ENCODE measurements at places on chromosomes 2 and 18.

- no peak for DNase-seq
Measured at GRCh38 chr2:163466331-163467250, 269.2 kb downstream of the FIGN start.

DNA sequence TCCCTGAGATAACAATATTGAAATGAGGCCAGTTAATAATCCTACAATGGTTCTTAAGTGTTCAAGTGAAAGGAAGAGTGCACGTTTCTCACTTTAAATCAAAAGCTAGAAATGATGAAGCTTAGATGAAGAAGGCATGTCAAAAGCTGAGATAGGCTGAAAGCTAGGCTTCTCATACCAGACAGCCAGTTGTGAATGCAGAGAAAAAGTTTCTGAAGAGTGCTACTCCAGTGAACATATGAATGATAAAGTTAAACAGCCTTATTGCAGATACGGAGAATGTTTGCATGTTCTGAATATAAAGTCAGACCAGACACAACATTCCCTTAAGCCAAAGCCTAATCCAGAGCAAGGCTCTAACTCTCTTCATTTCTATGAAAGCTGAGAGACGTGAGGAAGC, 51.4 kb downstream of the EML4 start:
- DNase-seq = no peak

- DNase-seq = no peak
Measured at GRCh38 chr2:109604597-109604996, 9.2 kb downstream of the SEPTIN10 start.

GRCh38 chr2:99880964-99881294, 261.5 kb downstream of the AFF3 start:
- peak; percentile 13 for DNase-seq

DNA sequence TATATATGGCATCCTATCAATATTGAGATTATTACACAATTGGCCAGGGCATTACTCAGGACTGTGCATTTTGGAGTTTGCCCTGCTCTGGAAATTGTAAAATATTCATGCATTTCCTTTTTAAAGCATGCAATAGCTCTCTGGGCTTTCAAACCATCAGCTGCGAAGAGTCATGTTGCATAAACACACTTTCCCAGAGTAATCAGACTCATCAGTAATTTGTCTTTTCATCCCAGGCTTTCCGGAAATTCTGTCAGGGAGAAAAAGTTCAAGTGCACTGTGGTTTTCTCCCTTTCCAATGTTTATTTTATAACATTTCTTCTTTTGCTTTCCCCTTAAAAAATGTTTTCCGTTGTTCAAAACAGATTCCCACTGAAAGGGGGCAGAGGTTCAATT, 38.9 kb upstream of the FHL2 start:
- DNase-seq = no peak

- peak; percentile 75 for DNase-seq
Measured at GRCh38 chr2:164735309-164735919, 106.2 kb downstream of the COBLL1 start.

DNA sequence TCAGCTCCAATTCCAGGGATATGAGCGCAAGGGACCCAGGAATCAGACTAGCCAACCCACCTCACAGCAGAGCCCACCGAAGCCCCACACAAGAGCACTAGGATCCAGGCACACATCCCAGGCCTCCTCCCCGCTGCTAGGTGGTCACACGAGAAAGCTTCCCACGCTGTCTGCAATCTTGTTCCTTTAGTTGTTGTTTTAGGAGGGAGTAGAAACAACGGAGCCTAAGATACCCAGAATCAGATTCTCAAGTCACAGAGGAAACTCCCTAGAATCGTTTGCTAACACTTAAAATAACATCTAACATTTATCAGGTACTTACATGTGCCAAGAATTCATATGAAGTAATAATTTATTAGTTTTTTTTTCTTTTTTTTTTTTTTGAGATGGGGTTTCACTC, 9.7 kb upstream of the ATL2 start:
- no peak for DNase-seq

GRCh38 chr2:168203762-168204693, 43.4 kb downstream of the STK39 start:
- DNase-seq = no peak

DNA sequence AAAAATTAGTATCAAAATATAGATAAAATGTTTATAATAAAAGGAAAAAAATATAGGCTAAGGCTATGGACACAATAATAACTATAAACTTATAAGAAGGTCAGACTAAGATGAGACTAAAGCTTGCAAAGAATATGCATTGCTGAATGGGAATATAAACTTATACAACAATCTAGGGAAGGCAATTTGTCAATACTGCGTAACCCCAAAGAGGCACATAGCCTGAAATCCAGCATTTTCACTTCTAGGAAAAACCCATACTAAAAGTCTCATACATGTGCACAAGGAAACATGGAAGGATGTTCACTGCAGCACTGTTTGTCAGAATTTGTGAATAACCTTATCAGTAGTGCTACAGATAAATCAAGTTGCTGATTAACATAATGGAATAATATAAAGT, 45.5 kb downstream of the FANCL start:
- peak; percentile 0 for DNase-seq

DNA sequence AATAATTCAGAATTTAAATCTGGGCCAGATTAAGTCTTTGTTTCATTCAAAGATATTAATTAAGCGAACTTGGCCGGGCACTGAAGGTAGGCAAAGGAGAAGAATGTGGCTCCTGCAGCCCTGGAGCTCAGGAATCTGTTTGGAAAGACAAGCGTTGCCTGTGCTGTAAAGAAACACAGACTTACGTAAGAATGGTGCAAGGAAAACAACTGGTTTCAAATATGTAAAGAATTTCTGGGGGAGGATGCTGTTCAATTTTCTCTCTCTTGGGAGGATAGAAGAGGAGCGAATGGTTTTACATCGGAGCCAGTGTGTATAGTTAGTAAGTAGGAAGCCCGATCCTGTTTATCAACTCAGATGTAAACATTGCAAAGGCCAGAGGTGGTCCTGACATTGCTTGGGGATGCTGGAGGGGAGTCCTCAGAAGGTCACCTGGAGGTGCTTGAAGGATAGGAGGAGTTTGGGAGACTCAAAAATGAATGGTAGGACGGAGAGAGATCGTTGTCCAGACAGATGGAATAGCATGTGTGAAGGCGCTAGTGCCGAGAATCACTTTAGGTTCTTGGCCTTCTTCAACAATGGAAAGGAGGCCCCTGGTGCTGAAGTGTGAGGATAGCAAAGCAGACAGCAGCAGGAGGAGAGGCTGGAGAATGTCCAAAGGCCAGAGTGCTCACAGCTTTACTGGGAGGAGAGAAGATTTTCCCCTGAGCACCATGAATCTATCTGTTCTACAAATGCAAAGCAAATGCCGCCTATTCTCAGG, 456.1 kb downstream of the LPIN1 start:
- no peak for DNase-seq

- DNase-seq = no peak
Measured at GRCh38 chr2:190815226-190815625, 65.4 kb upstream of the GLS start.

DNA sequence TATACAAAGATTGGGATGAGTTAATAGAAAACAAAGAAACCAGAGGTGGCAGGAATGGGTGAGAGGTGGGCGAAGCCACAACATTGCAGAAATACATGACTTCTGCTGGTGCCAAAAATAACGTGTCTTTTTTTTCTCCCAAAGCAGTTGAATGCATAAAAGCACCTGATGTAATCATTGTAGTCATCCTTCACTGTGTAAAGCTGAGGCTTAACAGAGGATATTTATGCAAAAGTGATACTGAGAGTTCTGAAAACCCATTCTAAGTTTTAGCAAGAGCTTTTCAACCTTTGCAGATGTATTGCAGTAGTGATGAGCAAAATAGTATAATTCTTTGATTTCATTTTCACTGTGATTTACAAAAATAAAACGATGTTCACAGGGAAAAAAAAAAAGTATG, 173.0 kb downstream of the PTGR3 start:
- no peak for DNase-seq

DNA sequence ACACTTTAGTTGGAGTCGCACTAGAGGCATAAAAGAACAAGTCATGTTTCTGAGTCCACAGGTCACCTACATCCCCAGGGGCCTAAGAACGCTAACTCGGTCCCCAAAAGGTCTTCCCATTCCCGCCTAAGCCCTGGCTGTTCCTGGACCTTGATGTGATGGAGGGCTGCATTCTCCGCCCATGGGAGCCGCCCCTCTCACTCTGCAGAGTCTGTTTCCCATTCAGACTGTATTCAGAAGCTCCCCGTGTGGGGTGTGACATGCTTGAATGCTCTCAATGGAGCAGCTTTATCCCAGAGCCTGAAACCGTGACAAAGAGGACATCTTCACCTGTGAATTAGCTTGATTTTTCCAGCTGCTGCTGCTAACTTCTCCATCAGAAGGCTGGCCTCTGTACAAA, 319.0 kb upstream of the KLHL29 start:
- peak; percentile 64 for DNase-seq

DNA sequence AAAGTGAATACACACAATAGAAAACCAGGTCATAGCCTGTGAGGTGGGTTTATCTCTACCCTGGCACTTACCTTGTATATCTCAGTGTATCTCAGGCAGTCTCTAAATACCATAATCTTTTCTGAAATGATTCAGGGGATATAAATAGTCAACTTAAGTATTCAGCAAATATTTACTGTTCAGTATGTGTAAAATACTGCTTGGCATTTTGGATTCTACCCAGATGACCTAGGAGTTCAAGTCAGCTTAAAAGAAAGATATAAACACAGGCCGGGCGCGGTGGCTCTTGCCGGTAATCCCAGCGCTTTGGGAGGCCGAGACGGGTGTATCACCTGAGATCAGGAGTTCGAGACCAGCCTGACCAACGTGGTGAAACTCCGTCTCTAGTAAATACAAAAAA, 23.8 kb downstream of the GRHL1 start:
- no peak for DNase-seq

DNA sequence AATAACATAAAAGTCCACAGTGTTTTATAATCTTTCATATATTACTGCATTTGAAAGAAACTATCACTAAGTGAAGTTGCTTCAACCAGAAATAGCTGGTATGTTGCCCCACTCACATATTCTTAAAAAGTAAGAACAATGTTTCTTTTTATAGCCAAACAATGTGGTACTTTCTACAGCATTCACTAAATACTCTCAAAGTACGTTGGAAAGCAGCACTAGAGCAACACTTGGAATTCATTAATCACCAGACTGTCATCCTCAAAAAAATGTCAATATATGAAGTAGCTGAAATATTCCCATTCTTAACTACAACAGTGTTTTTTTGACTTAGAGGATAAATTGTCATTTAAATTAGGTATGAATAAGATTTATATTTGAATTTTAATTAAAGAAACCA, 32.8 kb downstream of the COBLL1 start:
- DNase-seq = no peak

Data from NCI-H146 (cell line).